ENCODE measurements at places on chromosomes 12 and 14. TPM values are rescaled to one million over a fixed set of nuclear protein-coding genes. Genes with fewer than 3 reads are reported as not detected.

- DNase-seq = no peak
Observed at GRCh38 chr12:64681200-64682052, 71.1 kb downstream of the RASSF3 start.

GRCh38 chr12:61687407-61687806 is 572.8 kb upstream of the USP15 start:
- DNase-seq = no peak

DNA sequence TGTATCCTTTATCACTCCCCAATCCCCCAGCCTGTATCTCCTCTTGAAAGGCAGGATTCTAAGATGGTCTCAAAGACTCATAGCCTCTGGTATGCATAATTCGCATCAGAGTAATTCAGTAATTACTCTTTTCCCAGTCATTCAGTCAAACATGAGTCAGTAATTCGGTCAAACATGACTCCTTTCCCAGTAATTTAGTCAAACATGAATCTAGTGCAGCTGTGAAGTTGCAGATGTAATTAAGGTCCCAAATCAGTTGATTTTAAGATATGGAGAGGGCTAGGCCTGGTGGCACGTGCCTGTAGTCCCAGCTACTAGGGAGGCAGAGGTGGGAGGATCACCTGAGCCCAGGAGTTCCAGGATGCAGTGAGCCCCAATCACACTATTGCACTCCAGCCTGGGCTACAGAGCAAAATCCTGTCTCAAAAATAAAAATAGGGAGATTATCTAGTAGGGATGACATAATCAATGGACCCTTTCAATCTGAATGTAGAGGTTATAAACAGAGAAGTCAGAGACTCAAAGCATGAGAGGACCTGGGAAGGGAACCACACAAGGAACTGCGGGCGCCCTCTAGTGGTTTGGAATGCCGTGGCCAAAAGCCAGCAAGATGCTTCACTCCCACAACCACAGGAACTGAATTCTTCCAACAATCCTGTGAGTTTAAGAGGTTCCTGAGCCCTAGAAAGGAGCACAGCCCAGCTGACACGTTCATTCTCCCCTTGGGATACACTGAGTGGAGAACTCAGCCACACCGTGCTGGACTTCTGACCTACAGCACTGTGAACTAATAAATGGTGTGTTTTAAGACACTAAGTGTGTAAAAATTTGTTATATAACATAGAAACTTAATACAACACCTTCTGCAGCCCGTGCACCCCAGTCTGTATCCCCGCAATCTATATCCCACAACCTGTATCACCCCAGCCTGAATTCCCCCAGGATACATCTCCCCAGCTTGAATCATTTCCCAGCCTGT is 14.3 kb upstream of the ARMH4 start:
- peak; percentile 87 for DNase-seq

GRCh38 chr14:58864751-58865513 is 227.2 kb downstream of the DACT1 start:
- no peak for DNase-seq

KIAA0586 gene
- total RNA-seq = 81.4 TPM

- no peak for DNase-seq
Observed at GRCh38 chr14:36665887-36666415, 4.3 kb downstream of the PAX9 start.

DNA sequence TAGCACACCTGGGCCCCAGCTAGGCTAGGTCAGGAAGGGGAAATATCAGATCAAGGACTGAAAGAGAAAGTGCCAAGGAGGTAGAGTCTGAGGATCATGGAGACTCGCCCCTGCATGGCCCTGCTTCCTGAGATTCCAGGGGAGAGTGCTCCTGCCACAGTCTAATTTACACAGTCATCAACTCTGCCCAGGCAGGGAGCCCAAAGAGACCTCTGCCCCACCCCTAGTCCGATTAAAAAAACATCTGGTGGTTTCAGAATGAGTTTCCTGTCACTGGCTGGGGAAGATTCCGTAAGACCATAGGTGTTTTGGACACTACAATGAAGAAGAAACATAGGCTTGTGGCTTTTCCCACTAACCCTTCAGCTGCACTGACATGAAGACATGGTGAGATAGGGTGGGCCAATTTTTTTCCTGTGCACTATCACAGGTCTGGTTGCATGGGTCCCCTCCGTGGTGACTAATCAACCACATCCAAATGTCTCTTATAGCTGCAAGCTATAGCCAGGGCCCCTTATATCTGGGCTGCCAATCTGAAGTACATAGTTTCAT is 31.5 kb upstream of the GZMB start:
- no peak for DNase-seq

DNA sequence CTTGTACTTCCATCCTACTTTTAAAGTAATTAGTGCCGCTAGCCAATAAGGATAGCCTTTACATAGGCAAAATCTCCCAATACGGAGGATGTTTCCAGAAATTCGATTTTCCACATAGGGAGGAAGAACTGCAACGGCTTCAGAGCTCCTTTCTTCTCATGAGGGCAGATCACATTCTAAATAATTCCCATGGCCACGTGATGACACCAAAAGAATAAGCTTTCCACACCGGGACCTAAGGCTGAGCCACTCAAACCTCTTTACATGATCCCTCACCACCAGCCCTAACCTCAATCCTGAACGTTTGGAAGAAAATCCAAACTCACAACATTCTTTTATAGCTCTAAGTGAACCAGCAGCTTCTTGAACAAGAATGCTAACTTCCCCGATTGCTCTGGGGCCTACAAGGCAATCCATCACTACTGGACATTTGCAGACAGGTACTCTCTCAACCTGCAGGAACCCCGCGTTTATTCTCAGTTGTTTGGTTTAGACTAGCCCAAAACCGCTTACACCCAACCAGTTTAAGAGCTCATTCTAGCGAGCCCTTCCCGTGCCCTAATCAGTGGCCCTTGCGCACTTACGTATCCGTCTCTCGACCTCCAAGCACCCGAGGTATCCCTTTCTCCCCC is 884 bp downstream of the CAPRIN2 start:
- peak; percentile 48 for DNase-seq

- DNase-seq = no peak
Observed at GRCh38 chr12:119685375-119685774, 17.4 kb downstream of the PRKAB1 start.

DNA sequence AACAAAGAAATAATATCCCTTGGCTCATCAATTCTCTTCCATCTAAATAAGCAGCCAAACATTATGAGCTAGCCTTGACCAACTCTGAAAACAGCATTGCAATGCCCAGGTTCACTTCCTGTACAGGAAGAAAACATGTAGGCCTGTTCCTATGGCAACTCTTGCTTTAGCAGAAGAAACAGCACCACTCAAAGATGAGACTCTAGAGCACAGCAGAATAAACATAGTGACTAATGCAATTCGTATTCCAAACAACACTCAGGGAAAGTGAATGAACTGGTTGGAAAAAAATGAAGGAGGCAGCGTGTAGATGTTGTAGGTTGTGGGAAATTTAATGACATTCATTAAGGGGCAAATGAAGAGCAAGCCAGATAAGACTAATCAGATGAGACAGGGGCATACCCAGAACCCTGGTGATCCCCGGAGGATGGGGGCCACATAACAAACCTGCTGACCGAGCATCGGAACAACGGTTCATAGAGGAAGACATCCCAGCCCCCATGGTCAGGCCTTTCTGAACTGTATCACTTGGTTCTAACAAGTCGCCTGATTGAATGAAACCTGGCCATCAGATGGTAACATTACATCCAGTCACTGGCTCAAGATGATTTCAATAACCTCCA is 9.0 kb downstream of the ARHGDIB start:
- peak; percentile 87 for DNase-seq

- DNase-seq = no peak
Observed at GRCh38 chr14:64217834-64218233, 76.3 kb downstream of the ESR2 start.

DNA sequence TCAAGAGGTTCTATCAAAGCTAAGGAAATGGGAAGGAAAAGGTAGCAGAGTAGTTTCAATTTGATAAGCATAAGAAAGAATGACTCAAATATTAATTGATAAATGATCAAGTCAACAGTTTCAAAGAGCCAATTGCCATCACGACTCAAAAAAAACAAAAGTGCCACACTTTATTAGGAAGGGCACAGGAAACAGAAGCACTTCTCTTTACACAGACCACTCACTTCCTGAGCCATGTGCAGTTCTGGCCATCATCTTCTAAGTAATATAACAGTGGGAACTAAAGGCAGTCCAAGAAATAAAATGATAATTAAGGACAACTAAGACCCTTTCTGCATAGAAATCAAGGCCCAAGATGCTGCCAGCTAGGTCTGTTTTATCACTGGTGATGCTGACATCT is 13.2 kb downstream of the TM7SF3 start:
- DNase-seq = no peak

- DNase-seq = peak; percentile 34
Observed at GRCh38 chr14:56304456-56304855, 186.2 kb downstream of the PELI2 start.

DNA sequence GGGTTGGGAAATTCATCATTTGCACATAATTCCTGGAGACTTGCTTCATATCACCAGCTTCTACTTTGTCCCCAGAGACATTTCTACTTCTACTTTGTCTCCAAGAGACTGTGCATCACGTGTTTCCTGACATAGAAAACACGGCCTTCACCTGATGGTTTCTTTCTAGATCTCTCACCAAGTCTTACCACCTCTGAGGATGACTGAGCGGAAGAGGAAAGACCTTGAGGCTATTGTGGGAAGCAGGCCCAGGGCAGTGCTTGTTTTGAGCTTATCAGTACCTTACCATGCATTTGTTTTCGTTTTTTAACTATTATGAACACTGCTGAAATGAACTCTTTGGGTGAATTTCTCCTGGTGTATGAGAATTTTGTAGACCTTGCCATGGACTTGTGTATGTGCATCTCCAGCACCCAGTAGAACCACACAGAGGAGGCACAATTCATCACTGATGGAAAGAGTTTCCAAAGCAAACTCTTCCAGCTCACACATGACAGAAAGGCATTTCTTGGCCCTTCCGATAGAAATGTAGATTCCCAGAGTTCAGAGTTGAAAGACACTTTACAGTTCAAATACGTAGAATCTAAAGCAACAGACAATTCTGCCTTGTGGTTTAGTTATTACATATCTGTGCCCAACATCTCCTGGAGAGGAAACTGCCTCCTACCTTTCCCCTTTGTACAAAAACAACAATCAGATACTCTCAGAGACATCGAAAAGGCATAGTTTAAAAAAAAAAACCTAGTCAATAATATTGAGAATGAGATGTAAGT is 434.7 kb downstream of the FUT8 start:
- no peak for DNase-seq

KRT7 gene
- total RNA-seq = 12.2 TPM

GRCh38 chr14:95761436-95761835 is 47.5 kb upstream of the TCL1A start:
- no peak for DNase-seq

DNA sequence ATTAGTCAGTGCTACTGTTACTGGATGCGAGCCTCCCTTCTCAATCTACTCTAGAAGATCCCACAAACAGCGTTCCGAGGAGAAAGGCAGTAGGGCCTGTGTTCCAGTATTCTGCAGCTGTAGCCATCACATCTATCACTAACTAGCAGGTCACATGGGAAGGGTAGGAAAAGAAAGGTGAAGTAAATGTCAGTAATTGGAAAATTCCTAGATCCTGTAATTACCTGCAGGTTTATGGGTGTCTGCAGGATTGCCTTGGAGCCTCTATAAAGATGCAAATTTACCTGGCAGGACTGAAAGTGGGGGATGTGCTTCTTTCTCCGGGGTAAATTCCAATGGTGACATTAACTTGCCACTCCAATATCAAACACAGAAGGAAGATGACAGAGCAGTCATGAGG is 77.8 kb downstream of the FERMT2 start:
- no peak for DNase-seq

- peak; percentile 43 for DNase-seq
Observed at GRCh38 chr12:96235484-96235826, 41.3 kb downstream of the ELK3 start.

GRCh38 chr12:111467092-111467856 is 61.6 kb downstream of the SH2B3 start:
- DNase-seq = no peak

DENND5B gene
- total RNA-seq = 18.1 TPM

GRCh38 chr14:65943916-65944410 is 531.4 kb downstream of the FUT8 start:
- DNase-seq = no peak

CACNB3 gene
- total RNA-seq = 11.5 TPM

DNA sequence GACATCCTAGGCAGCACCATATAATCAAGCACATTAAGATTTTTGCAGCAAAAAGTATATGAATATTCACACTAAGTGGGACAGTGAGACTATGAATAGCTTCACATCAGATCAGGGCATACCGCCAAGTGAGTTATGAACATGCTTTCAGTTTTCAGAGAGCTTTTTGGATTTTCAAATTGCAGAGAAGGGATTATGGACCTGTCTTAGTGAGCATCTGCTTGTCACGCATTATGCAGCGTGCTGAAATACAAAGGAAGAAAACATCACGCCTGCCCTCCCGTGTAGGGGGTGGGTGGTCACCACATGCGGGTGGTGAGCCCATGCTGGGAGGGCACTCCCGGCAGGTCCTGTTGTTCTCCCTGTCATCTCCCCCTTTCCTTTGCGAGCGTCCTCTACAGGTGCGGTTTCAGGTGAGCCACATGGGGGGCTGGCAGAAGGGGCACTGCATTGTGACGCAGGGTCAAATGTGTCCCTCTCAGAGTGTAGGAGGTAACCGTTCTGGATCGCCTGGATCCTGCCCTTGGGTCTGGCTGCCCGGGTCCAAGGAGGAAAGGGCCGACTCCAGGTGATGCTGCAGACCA is 42.6 kb downstream of the TRAF3 start:
- DNase-seq = no peak

GRCh38 chr12:121144416-121144914 is 11.8 kb downstream of the P2RX7 start:
- no peak for DNase-seq

MAPK1IP1L gene
- 69.4 TPM for total RNA-seq

- DNase-seq = peak; percentile 92
Observed at GRCh38 chr14:104680806-104681688, 8.4 kb upstream of the INF2 start.

GRCh38 chr14:53962953-53963319 is 6.3 kb upstream of the BMP4 start:
- DNase-seq = no peak

GZMH gene
- total RNA-seq = not detected

GALC gene
- total RNA-seq = 16.8 TPM

- no peak for DNase-seq
Observed at GRCh38 chr14:106877517-106877916, 1351.1 kb downstream of the TMEM121 start.

DDX24 gene
- total RNA-seq = 264 TPM

- DNase-seq = peak; percentile 48
Observed at GRCh38 chr12:7374423-7375144, 69.4 kb downstream of the CD163L1 start.

SLC6A15 gene
- 12.5 TPM for total RNA-seq

VWF gene
- total RNA-seq = not detected

DNA sequence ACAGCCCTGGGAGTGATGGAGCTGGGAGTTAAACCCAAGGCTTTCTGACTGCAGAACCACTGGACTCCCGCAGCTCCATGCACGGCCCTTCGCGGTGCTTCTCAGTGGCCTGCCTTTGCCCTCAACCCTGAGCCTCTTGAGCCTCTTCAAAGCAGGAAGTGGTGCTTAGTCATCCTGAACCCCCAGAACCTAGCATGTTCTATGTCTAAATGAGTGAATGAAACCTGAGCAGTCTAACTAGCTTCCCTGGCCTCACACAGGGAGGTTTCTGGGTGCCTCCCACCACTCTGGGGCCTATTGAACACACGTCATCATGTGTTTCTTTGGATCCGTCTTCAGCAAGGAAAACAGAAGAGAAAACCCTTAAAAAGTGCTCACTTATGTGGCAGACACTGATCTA is 117.9 kb upstream of the SFSWAP start:
- DNase-seq = peak; percentile 57

PAPOLA gene
- 93.3 TPM for total RNA-seq

- DNase-seq = no peak
Observed at GRCh38 chr12:113276306-113276705, 55.0 kb downstream of the TPCN1 start.

All from Daoy (cell line).